ENCODE measurements at places on chromosomes 2 and 18. TPM values are rescaled to one million over a fixed set of nuclear protein-coding genes. Genes with fewer than 3 reads are reported as not detected.
A peak's percentile ranks its signal among the peaks of the same experiment; 100 is the strongest.

- H3K36me3 ChIP-seq: no peaks in the 10 kb centered on the region
- DNase-seq: peak; percentile 58
- no peak overlapping the region for H3K4me3 ChIP-seq
- no peaks in the 10 kb centered on the region for H3K27me3 ChIP-seq
These were observed 31.4 kb downstream of the GALM start for GRCh38 chr2:38697116-38697840.

The INPP4A gene
- polyA plus RNA-seq: 4.0 TPM

GRCh38 chr2:172372436-172372835 is 55.0 kb upstream of the ITGA6 start:
- no peak overlapping the region for H3K27ac ChIP-seq
- no peaks in the 10 kb centered on the region for H3K27me3 ChIP-seq
- no peak for DNase-seq
- peaks cover 32% of the 10 kb centered on the region for H3K4me1 ChIP-seq
- H3K4me3 ChIP-seq: no peak overlapping the region

GRCh38 chr2:84832772-84833461 is 48.0 kb downstream of the TRABD2A start:
- no peaks in the 10 kb centered on the region for H3K36me3 ChIP-seq
- H3K27ac ChIP-seq: peak overlapping the region; percentile 33
- DNase-seq: no peak
- H3K27me3 ChIP-seq: no peaks in the 10 kb centered on the region
- no peak overlapping the region for H3K4me3 ChIP-seq

GRCh38 chr2:221517696-221518151 is 54.4 kb downstream of the EPHA4 start:
- no peak for DNase-seq
- H3K4me3 ChIP-seq: no peak overlapping the region
- H3K27me3 ChIP-seq: no peaks in the 10 kb centered on the region
- no peak overlapping the region for H3K27ac ChIP-seq
- no peaks in the 10 kb centered on the region for H3K4me1 ChIP-seq

DNA sequence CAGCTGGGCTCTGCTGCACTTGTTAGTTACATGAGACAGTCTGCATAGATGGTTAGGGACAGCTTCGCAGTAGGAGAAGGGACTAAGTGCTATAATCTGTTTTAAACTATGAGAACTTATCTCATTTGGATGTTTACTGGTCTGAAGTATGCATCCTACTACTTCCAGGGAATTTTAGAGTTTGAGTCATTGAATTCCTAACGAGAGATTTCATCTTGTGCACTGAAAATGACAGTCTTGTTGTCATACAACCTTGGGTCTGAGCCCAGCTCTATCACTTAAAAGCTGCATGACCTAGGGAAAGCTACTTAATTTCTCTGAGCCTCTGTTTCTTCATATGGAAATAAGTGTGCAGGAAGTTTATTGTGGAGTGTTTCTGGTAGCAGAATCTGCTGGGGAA is 78.4 kb downstream of the TRIM43 start:
- H3K4me1 ChIP-seq: no peaks in the 10 kb centered on the region
- no peaks in the 10 kb centered on the region for H3K36me3 ChIP-seq
- no peak overlapping the region for H3K27ac ChIP-seq
- DNase-seq: no peak

GRCh38 chr2:218029366-218030360 is 26.9 kb upstream of the TNS1 start:
- no peak for DNase-seq
- H3K27me3 ChIP-seq: no peaks in the 10 kb centered on the region
- H3K36me3 ChIP-seq: no peaks in the 10 kb centered on the region
- H3K4me1 ChIP-seq: no peaks in the 10 kb centered on the region

GRCh38 chr2:198452327-198452726 is 647.9 kb downstream of the PLCL1 start:
- H3K4me1 ChIP-seq: no peaks in the 10 kb centered on the region
- no peak overlapping the region for H3K4me3 ChIP-seq
- no peak for DNase-seq
- H3K27me3 ChIP-seq: no peaks in the 10 kb centered on the region

DNA sequence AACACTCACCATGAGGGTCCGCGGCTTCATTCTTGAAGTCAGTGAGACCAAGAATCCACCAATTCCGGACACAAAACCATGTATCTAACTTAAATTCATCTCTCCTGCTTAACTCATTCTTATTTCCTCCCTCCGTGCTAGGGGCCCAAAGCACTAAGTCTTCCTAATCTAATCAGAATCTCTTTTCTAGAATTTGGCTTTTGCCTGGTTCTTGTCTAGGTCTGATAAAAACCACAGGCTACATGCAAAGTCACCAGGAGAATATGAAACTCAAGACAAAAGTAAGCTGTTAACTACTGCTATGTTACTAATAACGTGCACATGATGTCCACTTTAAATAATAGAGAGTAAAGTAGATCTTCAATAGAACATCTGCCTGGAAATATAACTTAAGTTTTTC is 69.9 kb downstream of the TRIP12 start:
- H3K4me1 ChIP-seq: no peaks in the 10 kb centered on the region
- H3K4me3 ChIP-seq: no peak overlapping the region
- H3K27ac ChIP-seq: no peak overlapping the region
- no peaks in the 10 kb centered on the region for H3K36me3 ChIP-seq
- DNase-seq: no peak

The RNU2-63P gene
- polyA plus RNA-seq: not detected

The SERPINB11 gene
- polyA plus RNA-seq: not detected

DNA sequence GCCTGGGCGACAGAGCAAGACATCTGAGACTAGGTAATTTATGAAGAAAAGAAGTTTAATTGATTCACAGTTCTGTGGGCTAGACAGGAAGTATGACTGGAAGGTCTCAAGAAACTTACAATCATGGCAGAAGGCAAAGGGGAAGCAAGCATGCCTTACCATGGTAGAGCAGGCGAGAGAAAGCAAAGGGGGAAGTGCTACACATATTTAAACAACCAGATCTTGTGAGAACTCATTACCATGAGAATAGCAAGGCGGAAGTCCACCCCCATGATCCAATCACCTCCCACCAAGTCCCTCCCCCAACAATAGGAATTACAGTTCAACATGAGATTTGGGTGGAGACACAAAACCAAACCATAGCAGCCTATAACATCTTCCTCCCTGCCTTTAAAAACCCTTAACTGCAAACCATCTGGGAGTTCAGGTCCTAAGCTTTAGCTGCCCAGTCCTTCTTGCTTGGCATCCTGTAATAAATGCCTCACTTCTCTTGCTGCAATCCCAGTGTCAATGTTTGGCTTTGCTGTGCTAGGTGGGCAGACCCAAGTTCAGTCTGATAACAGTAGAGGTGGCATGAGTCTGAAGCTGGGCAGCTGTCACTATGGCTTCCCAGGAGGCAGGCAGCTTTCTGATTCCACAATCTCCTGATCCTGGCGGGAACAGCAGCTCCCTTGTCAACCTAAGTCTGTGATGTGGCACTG is 11.2 kb upstream of the SP5 start:
- no peak overlapping the region for H3K27ac ChIP-seq
- no peak for DNase-seq
- no peak overlapping the region for H3K4me3 ChIP-seq
- H3K4me1 ChIP-seq: no peaks in the 10 kb centered on the region
- H3K36me3 ChIP-seq: no peaks in the 10 kb centered on the region
- H3K27me3 ChIP-seq: no peaks in the 10 kb centered on the region

GRCh38 chr2:7703048-7703447 is 785.8 kb downstream of the RNF144A start:
- no peak for DNase-seq
- H3K36me3 ChIP-seq: no peaks in the 10 kb centered on the region
- no peaks in the 10 kb centered on the region for H3K4me1 ChIP-seq
- H3K27ac ChIP-seq: no peak overlapping the region
- no peak overlapping the region for H3K4me3 ChIP-seq
- no peaks in the 10 kb centered on the region for H3K27me3 ChIP-seq

- H3K36me3 ChIP-seq: no peaks in the 10 kb centered on the region
- no peaks in the 10 kb centered on the region for H3K4me1 ChIP-seq
- no peaks in the 10 kb centered on the region for H3K27me3 ChIP-seq
- H3K4me3 ChIP-seq: no peak overlapping the region
- no peak for DNase-seq
- no peak overlapping the region for H3K27ac ChIP-seq
These were observed 4.7 kb upstream of the SLC40A1 start for GRCh38 chr2:189585226-189585756.

DNA sequence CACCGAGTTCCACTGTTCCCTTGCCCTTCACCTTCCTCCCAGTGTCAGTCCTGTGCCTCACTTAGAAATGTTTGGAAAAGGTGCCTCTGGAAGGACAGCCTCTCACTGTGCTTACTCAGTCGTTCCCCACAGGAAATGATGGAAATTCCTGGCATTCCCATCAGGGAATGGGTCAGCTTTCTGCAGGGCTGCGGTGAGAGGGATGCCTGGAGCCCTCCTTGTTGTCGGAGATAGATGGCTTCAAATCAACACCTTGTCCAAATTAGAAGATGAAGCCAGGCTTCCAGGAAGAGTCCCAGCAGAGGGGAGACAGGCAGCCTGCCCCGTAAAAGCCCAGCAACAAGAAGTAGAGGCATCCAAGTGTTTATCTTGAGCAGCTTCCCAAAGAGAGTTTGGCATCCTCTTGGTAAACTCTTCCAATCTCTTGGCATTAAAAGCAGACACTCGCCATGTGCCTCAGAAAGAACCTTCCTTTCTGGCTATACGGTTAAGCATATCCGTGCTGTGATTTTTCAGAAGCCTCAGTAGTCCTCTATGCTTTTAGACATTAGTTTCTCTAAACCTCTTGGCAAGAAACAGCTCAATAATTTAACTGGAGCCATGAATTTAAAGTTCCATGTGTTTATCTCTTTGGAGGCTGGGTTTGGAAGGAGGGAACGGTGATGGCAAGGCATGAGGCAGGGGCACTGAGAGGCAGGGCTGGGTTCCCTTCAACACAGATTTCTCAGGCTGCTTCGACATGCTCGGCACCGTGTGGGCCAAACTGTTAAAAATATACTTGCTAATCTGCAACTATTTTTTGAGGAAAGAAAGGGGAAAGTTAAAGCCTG is 25.1 kb downstream of the COLEC12 start:
- DNase-seq: no peak
- H3K27me3 ChIP-seq: no peaks in the 10 kb centered on the region
- H3K27ac ChIP-seq: peak overlapping the region; percentile 17
- no peak overlapping the region for H3K4me3 ChIP-seq

GRCh38 chr2:229993236-229993635 is 70.9 kb downstream of the FBXO36 start:
- no peak overlapping the region for H3K4me3 ChIP-seq
- no peak overlapping the region for H3K27ac ChIP-seq
- no peaks in the 10 kb centered on the region for H3K36me3 ChIP-seq

GRCh38 chr2:234249034-234249735 is 198.7 kb downstream of the SPP2 start:
- H3K27ac ChIP-seq: no peak overlapping the region
- H3K36me3 ChIP-seq: no peaks in the 10 kb centered on the region
- no peak for DNase-seq
- no peaks in the 10 kb centered on the region for H3K27me3 ChIP-seq
- H3K4me3 ChIP-seq: no peak overlapping the region
- H3K4me1 ChIP-seq: peaks cover 7% of the 10 kb centered on the region

DNA sequence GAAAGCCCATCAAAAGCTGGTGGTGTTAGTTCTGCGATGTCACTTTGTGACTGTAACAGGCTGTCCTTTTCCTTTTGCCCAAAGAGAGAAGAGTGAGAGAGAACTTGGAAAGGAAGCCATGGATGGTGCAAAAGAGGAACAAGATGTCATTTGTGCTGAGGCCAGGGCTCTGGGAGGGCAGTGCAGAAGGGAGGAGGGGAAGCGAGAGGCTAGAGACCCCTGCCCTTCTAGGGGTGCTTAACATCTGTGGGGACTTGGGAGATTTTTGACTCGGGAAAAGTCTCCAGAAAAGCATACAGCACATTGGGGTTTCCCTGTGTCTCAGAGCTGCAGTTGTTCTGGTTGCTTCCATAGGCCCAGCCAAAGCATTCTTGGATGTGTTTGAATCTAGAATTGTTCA is 49.6 kb downstream of the ZBTB7C start:
- H3K4me1 ChIP-seq: no peaks in the 10 kb centered on the region
- no peak overlapping the region for H3K4me3 ChIP-seq
- no peaks in the 10 kb centered on the region for H3K27me3 ChIP-seq
- no peaks in the 10 kb centered on the region for H3K36me3 ChIP-seq
- no peak overlapping the region for H3K27ac ChIP-seq

Data from pancreas (tissue), 10 donors.